Stimulated activated CD8-positive, alpha-beta memory T cell treated with anti-CD3 and anti-CD28 coated beads, Interleukin-4, amount 100 ng/mL, for 48 hours (primary cell): ENCODE measurements at places on chromosomes 4 and X.

GRCh38 chrX:15425024-15425423 lies 40.8 kb upstream of the VEGFD start:
- no peak for DNase-seq

DNA sequence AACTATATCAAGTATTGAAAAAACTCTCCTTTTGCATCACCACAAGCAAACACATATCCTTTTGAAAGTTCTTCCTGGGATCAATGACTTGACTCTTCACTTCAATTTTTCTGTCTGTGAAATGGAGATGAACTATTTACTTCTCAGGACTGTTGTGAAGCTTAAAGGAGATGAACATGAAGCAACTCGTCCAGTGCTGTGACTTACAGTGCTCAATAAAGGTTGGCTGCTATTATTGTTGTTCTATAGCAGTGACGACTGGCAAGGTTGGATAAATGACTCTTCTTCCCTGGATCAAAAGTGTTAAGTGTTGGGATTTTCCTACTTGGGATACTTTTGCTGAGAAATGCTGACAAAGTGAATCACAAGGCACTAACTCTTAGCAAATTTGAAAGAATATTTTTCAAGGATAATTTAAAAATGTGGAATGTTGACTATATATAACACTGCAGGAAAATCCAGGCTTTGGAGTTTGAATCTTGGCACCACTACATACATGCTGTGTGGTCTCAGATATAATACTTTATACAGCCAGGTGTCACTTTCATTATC lies 13.7 kb downstream of the FRAS1 start:
- no peak for DNase-seq

DNA sequence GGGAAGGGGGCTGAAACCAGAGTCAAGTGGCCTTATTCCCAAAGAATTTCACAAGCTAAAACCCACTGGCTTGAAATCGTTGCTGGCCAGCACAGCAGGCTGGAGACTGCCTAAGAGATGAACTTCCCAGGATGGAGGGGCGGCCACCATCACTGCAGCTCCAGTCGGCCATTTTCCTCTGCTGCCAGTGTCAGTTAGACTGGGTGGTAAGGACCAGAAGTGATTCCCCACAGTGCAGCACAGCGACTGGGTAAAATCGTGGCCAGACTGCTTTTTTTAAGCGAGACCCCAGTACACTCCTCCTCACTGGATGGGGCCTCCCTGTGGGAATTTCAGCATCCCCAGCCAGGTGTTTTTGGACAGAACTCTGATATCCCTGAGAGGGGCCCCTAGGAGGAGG lies 428.0 kb downstream of the SPIN4 start:
- DNase-seq, result no peak

DNA sequence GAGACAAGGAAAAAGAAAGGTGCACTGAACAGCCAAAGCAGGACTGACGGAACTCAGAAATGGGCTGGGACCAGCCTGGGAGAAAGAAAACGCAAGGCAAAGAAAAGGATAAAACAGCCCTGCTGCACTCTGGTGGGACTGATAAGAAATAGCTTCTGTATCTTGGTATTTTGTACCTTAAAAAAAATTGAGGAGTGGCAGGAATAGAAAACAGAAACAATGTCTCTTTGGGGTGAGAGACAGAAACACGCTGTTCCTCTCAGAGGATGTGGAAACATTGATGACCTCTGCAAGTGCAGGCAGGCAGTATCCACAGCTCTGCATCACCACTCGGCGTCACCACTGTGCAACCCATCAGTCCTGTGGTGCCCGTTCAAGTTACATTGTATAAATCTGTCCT lies 152.5 kb upstream of the SPRY1 start:
- DNase-seq, result no peak
